Fibroblast of skin of left quadriceps (primary cell): ENCODE measurements at places on chromosomes 3 and 15.

DNA sequence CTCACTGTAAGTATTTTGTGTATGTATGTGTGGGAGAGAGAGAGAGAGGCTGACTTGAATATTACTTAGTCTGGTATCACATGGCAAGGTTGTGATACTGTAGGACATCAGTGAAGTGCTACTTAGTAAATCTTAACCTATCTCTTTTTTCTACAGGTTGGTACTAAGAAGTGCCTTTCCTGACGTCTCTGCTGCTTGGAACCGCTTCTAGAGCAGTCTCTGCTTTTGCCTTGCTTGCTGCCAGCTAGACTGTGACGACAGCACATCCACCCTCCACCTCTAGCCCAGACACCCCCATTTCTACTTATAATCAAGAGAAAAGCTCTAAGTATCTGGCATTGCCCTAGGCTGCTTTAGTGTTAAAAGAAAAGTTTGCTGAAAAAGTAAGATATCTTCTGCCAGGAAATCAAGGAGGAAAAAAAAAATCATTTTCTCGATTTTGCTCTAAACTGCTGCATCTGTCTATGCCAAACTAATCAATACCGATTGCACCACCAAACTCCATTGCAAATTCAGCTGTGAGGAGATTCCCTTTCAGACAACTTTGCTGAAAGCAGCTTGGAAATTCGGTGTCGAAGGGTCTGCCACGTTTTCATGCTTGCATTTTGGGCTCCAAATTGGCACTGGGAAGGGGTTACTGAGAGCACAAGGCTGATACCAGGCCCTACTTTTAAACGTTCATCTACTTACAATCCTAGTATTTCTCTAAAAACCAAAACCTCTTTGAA, 30.7 kb downstream of the MBNL1 start:
- no peak for DNase-seq

- DNase-seq: no peak
Observed at GRCh38 chr3:38637906-38638305, 11.6 kb downstream of the SCN5A start.

GRCh38 chr3:130975251-130975650, 51.4 kb downstream of the ASTE1 start:
- DNase-seq: no peak

- no peak for DNase-seq
Observed at GRCh38 chr15:76996076-76996525, 1.2 kb downstream of the PSTPIP1 start.

DNA sequence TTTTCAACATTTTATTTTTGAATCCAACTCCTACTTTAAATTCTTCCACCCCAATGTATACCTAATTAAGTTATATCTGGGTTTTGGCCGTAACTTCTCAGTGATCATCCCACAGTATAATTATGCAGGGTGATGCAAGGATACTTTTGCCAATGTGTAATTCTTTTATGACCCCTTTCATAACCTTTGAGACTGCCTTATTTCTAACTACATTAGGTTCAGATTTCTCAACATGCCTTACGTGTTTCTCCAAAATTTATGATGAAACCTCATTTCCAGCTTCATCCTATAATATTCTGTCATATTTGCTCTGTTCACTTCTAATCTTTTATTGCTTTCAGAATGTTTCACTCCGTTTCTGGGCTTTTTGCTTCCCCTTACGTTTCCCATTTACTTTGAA, 1229.6 kb upstream of the ALCAM start:
- no peak for DNase-seq

DNA sequence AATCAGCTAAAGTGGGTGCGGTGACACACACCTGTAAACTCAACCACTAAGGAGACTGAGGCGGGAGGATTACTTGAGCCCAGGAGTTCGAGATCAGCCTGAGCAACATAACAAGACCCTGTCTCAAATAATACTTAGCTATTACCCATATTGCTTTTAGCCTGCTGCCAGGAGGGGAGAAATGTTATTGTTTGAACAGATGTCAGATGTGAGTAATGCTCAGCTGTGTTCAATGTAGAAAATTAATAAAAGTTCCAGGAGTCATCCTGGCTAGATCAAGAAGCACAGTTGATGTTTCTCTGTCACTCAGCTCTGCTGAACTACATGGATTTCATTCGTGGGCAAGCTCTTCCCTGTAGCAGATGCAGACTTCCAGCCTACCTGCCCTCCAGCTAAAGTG, 22.2 kb downstream of the LSM3 start:
- no peak for DNase-seq

DNA sequence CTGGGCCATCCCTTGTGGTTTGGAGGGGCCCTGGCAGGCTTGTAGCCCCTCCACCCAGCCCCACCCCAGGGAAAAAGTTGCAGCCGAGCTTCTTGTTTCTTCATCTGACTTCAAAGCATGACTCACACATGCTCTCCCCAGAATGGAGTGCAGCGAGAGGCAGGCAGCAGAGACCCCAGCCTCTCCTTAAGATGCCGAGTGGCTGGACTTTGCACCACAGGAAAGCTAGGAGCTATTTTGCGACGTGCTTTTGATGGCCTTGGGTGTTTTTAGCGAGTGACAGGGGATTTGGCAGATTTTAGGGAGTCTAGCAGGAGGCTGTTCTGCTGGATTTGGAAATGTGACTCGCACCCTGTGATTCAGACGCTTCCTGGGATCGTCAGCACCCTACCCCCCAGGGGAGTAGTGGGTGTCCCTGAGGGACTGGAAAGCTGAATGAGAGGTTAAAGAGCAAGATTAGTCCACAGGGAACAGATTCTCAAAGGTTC, 14.2 kb downstream of the BAHD1 start:
- no peak for DNase-seq

- no peak for DNase-seq
Observed at GRCh38 chr3:88152841-88153240, 3.1 kb downstream of the C3orf38 start.

DNA sequence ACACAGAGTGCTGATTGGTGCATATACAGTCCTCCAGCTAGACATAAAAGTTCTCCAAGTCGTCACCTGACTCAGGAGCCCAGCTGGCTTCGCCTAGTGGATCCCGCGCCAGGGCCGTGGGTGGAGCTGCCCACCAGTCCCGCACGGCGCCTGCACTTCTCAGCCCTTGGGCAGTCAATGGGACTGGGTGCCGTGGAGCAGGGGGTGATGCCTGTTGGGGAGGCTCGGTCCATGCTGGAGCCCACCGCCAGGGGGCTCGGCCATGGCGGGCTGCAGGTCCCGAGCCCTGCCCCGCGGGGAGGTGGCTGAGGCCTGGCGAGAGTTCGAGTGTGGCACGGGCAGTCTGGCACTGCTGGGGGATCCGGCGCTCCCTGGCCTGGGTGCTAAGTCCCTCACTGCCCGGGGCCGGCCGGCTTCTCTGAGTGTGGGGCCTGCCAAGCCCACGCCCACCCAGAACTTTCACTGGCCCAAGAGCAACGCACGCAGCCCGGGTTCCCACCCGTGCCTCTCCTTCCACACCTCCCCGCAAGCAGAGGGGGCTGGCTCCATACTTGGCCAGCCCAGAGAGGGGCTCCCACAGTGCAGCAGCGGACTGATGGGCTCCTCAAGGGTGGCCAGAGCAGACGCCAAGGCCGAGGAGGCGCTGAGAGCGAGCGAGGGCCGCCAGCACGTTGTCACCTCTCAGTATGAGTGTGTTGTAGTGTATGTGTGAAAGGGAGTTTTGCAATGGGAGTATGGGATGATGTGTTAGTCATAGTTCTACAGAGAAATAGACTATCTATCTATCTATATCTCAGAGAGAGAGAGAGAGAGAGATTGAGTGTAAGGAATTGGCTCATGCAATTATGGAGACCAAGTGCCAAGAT, 69.0 kb downstream of the UBE2E2 start:
- DNase-seq: no peak

GRCh38 chr3:42746455-42747450, 26.3 kb downstream of the CCDC13 start:
- no peak for DNase-seq

- no peak for DNase-seq
Observed at GRCh38 chr3:164748626-164749025, 329.7 kb downstream of the SI start.

- no peak for DNase-seq
Observed at GRCh38 chr3:183260167-183260904, 7.3 kb downstream of the B3GNT5 start.

DNA sequence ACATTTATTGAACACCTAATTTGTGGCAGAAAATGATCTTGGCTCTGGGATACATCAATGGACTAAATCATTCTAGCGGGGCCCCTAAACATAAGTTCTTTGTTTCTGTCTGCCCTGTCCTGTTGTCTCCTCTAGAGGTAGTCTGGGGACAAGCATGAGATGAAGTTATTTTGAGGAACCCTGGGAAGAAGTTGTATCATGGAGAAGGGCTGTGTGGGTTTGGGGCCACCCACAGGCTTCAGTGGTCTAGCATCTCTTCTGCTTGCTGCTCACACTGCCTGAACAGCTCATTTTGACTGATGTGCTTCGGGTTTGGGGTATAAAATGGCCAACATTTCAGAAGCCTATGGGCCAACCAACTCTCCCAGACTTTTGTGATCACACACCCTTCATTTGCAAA, 50.3 kb upstream of the OSBPL11 start:
- DNase-seq: no peak
